Left colon (tissue), 2 donors: ENCODE measurements at places on chromosomes 2 and 18. TPM values are rescaled to one million over a fixed set of nuclear protein-coding genes. Genes with fewer than 3 reads are reported as not detected.

Gene CFLAR
- total RNA-seq: 152 TPM

GRCh38 chr2:220628252-220628651, 943.9 kb downstream of the EPHA4 start:
- no peak for DNase-seq

Gene RGPD4
- total RNA-seq: 0.08 TPM

DNA sequence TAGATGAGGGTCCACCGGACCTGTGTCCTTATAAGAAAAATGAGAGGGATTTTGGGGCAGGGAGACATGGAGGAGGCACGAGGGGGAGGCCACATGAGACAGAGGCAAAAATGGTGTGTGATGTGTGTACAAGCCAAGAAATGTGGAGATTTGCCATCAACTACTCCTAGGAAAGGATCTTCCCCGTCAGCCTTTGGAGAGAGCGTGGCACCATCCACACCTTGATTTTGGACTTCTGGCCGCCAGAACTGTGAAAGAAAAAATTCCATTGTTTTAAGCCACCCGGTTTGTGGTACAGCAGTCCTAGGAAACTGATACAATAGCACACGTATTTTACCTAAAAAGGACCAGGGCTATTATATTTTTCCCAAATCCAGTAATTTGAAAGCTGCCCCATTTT, 829.0 kb upstream of the SALL3 start:
- no peak for DNase-seq

GRCh38 chr2:149566652-149567051, 20.9 kb downstream of the MMADHC start:
- DNase-seq: no peak

- no peak for DNase-seq
These were observed 191.2 kb upstream of the CDH19 start for GRCh38 chr18:66795051-66795450.

- DNase-seq: peak; percentile 48
These were observed 13.0 kb upstream of the KLF11 start for GRCh38 chr2:10030311-10030736.

DNA sequence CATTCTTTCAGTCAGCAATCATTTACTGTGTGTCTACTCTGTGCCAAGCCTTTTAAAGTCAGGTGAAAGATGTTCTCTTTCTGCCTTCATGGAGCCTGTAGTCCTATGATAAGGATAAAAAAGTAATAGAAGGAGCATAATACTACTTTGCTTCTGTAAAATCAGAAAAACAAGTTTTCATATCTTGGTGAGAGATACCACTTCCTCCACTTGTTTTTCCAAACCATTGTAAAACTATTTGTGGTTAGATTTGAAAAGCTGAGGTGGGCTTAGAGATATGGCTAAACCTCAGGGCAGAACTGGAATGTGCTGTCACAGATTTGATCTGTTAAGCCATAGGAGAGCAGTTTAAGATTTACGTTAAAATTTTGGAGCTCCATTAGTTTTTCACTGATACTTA, 104.7 kb upstream of the FAM117B start:
- no peak for DNase-seq

Gene KATNAL2
- 2.1 TPM for total RNA-seq
